ENCODE measurements at places on chromosomes 3 and 15.

DNA sequence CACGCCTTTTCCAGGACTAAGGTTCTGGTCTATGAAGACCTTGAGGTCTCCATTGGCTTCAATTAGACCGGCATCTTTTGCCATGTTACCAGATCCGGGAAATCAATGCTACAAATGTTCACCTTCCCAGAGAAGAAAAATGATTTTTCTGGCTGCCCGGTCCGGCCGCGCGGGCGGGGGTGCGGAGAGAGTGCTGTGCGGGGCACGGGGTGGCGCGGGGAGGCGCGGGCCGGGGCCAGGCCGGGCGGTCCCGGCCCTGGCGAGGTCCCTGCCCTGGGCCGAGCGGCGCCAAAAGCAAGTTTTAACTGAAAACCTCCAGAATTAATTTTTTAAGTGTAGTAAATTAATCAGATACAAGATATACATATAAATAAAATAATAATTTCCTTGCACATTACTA lies 128.2 kb downstream of the MINAR1 start:
- DNase-seq: no peak

DNA sequence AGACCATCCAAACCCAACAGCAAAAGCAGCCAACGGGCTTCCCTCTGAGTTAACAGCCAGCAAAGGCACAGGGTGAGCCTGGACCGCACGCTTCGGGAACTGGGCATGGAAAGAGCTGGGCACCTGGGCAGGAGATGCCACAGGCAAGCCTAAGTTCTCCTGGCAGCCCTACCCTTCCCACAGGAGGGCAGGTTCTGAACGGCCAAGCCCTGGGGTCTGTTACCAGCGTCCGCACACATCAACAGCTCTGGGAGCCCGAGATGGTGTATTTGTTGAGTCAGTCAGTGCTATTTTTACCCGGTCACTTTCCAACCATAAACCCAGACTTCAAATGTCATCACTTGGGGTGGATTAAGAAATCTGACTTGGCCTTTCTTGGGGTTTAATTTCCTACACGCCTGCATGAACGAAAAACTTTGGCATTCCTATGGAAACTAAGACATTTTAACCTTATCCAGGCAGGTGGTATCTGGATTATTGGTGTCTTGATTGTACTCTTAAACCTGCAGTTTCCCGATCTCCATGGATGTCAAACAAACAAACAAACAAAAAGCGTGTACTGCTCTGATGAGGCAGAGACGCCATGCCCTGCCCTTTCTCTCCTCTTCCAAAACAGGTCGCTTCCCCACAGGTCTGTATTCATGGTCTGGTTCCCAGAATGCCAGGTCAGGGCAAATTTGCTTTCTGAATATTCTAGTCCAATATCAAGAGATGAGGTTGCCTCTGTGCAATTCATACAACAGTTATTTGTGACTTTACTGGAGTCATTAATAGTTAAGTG lies 99.7 kb downstream of the XXYLT1 start:
- DNase-seq: no peak

DNA sequence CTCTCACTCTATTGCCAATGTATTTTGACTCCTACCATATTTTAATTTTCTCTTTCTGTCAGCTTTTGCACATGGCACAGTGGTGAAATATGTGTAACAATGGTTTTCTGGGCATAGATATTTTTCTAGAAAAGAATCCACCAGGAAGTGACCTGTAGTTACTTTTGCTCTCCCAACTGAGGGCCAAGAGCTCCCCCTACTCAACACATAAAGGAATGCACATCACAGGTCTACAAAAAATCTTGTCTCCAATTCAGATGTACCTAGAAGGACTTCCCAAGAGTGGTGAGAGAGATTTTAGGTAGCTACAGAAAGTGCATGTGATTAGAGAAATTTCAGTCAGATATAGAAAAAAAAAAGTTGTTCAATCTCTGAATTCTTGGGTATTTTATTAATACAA lies 15.6 kb downstream of the CPA3 start:
- DNase-seq: no peak

DNA sequence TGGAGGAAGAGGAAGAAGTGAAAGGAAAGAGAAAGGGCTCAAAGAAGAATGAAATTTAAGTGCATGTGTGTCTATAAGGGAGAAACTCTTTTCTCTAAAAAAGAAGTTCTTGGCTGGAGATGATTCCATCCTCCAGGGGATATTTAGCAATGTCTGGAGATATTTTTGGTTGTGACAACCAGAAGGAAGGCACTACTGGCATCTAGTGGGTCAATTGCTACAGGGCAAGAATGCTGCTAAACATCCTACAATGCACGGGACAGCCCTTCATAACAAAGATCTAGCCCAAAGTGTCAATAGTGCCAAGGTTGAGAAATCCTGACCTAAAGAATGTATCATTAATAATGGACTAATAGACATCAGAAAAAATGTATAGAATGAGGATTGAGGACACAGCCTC lies 57.4 kb upstream of the ST3GAL6 start:
- DNase-seq: no peak

- no peak for DNase-seq
These were observed 175.8 kb downstream of the FOXB1 start for GRCh38 chr15:60179786-60180391.

DNA sequence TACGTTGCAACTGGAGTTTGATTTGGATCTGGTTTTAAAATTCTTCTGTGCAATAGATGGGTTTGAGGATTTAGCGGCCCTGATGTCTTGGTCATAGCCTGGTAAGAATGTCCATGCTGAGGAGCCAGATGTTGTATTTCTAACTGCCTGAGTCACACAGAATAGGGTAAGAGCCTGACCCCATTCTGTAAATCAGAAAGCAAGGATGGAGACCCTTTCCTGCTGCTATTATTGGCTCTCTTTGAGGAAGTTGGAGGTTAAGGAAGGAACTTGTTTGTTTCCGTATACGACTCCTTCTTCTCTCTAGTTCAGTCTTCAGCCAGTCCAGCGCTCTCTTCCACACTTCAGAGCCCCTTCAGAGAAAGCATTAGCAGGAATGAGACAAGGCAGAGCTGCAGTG lies 65.1 kb downstream of the HCN4 start:
- no peak for DNase-seq

GRCh38 chr3:120357807-120358206 lies 8.7 kb upstream of the LRRC58 start:
- DNase-seq: no peak

GRCh38 chr3:197791892-197792647 lies 1.0 kb downstream of the LRCH3 start:
- DNase-seq: no peak

DNA sequence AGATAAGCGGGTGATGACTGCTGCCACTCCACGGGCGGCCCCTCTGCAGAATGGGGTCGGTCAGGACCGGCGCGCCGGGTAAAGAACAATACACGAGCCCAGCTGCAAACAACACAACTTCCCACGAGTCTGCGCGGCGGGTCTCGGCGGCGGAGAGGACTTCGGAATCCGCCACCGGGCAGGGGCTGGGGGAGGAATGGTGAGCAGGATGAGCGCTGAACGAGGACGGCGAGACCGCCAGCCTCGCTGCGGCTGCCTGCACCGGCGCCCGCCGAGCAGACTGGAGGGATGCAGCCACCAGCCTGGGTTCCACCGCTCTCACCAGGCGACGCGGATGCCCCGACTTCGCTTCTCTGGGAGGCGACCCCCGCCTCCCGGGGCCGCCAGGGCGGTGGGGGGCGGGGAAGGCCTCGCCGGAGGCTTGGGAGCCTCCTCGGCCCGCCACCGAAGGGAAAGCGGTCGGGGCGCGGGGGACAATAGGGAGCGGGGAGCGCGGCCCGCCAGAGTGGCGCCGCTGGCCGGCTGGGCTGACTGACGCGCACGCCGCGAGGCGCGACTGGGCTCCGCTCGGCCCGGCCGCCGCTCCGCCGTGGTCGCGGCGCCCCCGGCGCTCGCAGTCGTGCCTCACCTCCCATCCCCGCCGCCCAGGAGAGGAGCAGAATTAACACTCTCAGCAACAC lies 515 bp downstream of the ADAM10 start:
- no peak for DNase-seq

- no peak for DNase-seq
These were observed 13.3 kb upstream of the CFAP44 start for GRCh38 chr3:113454630-113455029.

DNA sequence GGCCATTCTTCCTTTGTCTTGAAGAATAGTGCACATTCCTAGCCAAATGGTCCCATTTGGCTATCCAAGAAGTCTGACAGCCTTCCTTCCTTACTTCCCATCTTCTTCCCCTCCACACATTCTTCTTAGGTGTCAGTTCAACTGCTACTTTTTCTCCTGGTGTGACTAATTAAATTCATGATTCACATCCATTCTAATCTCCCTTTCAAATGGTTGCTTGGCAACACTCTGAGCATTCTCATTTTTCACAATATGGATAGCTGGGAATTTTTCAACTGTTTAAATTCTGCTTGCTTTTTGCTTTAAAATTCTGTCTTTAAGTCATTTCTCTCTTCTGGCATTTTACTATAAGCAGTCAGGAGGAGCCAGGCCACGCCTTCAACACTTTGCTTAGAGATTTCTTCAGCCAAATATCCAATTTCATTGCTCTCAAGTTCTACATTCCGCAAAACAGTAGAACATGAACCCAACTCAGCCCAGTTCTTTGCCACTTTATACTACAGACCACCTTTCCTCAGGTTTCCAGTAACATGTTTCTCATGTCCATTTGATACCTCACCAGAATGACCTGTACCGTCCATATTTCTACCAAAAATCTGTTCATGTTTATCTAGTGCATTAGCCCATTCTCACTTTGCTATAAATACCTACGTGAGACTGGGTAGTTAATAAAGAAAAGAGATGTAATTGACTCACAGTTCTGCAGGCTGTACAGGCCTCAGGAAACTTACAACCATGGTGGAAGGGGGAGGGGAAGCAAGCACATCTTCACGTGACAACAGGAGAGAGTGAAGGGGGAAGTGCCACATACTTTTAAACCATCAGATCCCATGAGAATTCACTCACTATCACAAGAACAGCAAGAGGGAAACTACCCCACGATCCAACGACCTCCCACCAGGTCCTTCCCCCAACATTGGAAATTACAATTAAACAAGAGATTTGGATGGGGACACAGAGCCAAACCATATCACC lies 31.9 kb upstream of the MCF2L2 start:
- no peak for DNase-seq

DNA sequence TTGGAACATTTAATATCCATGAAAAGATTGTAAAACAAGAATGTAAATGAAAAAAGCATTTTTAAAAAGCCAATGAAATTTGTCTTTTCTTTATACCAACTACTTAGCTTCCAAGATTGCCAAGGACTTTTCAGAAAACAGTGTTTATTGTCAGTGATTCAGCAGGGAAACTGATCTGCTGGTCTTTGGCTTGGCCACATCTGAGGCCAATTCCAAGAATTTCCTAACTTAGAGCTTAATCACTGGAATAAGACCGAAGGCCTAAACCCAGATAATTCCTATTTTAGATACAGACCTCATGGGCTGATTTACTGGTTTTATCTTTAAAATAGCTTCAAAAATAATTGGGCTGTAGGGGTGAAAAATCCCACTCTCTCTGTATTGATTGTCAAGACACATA lies 260.5 kb upstream of the RORA start:
- DNase-seq: no peak

Data from BJ (cell line).